Fibroblast of skin of abdomen (primary cell): ENCODE measurements at places on chromosomes 2 and 18.

GRCh38 chr2:60899892-60900249, 18.5 kb downstream of the REL start:
- DNase-seq = no peak

- DNase-seq = no peak
These were observed 65.6 kb downstream of the ODC1 start for GRCh38 chr2:10382354-10383061.

DNA sequence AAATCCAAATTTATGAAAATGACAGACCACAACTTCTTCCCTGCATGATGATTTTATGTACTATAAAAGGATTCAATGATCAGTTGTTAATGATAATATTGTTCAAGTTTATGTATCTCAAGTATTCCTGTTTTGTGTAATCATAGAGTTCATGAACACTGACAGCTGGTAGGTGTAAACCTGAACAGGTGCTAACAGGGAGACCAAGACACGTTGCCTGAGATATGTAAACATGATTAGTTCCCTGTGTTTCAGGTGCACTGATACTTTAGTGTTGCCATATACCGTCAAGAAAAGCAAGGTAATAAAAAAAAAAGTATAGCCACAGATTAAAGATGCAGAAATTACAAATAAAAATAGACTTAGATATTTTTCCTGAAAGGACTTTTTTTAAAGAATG, 131.8 kb downstream of the BAZ2B start:
- no peak for DNase-seq

DNA sequence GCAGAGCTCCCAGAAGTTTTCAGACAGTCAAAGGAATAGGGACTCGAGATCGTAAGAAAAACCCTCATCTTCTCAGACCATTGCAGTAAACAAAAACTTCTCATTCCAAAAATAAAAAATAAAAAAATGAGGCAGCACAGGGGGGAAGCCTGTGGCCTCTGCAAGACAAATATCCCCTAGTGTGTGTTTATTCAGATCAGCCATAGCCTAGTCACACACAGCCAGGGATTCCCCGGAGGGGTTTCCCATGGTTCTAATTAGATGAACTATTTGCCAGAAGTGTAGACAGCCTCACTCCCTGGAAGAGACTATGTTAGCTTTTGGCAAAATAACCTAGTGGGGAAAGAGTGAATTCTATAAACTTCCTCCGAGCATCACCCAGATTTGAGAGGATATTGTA, 122.9 kb upstream of the KLF7 start:
- no peak for DNase-seq

GRCh38 chr2:181999911-182000310, 14.3 kb downstream of the PPP1R1C start:
- DNase-seq = no peak

DNA sequence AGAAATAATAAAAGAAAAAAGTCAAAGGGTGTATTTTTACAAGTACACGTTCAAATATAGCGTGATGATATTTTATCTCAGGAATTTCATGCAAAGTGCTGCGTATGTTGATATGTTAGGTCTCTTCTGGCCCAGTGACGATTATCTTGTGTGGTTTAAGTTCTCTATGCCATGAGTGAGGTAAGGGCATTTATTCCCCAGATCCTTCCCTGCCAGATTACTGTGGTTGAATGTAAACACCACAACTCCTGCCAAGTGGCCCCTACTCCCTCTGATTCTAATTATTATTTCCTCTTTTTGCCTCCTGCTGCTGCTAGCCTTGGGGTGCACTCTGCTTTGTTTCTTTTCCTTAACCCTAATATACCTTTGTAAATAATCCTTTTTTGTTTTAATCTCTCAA, 12.2 kb downstream of the SCN2A start:
- no peak for DNase-seq

DNA sequence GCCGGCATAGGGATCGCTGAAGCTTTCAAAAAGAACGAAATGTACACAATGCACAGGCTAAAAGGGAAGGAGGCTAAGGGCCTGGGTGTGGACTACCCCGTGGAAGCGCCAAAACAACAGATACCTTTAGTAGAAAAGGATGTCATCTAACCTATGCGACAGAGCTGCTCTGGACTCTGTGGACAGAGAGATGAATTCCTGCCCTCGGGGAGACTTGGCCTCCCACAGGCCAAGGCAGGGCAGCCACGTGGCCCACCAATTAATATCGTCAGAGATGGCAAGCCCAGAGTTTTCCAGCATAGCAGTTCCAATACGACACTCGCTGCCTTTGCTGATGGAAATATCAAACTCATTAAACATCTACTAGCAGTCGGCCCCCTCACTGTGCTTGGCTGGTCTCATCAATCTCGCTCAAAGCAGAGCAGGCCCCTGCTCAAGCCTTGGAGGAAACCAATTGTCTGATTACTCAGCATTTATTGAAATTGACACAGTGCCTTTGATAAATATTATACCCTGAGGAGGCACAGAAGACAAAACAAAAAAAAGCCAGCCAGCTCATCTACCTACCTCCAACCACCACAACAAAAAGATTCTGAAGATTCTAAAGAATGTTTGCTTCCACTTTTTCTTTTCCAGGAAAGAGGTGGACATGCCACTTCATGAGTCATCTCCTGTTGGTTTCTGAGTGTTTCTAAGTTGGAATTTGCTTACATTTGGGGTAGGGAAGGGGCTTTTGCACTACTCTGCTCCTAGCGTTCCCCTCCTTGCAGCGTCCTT, 79.0 kb upstream of the ACAA2 start:
- DNase-seq = peak; percentile 23

DNA sequence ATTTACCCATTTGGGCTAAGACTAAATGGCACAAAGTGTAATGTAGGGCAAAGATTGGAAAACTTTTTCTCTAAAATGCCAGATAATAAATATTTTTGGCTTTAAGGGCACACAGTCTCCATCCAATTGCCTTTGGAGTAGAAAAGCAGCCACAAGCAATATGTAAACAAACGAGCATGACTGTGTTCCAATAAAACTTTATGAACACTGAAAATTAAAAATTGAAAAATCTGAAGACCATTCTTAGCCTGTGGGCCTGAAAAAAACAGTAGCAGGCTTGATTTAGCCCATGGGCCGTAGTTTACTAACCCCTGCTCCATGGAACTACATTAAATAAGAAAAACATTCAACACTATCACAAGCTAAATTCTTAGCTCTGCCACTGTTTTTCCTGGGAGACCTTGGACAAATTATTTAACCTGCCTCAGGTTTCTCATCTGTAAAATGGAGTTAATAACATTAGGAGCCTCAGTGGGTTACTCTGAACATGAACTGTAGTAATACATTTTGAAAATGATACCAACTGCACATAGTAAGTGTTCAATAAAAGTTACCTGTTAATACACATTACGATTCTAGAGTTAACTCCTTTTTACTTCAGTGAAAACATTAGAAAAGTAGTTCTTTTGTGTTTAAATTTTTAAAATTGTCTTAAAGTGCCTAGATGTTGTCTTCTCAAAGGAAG, 1.3 kb downstream of the IFIH1 start:
- DNase-seq = no peak

DNA sequence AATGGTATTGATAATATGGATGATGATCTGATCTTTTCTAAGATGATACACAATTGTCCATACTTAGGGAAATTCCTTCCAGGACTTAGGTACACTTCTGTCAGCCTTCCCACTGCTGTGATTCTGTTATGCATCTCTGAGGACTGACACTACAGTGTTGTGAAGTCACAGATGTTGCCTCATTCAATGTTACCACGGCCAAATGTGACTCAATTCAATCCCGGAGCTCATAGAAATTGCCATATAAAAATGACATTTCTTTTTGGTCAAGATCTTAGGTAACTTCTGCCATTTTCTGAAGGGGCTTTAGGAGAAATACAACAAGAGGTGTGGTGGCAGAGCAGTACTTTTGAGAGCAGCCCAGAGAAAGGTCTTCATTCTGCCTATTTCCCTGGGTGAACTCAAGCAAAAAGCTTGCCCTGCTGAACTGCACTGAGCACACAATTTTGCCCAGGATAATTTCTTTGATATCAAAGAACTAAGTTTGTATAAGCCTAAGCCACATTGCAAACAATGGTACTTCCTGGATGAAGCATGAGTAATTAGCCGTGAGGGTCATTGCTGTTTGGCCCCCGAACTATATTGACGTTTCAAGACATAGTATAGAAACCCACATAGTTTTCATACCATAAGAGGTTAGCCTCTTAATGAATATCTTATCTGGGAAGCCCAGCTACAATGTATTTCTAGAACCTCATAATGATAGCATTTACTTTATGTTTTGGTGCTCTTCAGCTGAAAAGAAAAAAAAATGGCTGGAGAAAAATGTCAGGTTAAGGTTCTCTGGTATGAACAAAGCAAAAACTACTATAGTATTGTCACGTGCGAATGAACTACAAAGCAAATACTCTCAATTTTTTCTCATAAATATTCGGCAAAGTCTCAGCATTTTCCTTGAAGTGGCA, 437.4 kb downstream of the MEIS1 start:
- DNase-seq = peak; percentile 66

DNA sequence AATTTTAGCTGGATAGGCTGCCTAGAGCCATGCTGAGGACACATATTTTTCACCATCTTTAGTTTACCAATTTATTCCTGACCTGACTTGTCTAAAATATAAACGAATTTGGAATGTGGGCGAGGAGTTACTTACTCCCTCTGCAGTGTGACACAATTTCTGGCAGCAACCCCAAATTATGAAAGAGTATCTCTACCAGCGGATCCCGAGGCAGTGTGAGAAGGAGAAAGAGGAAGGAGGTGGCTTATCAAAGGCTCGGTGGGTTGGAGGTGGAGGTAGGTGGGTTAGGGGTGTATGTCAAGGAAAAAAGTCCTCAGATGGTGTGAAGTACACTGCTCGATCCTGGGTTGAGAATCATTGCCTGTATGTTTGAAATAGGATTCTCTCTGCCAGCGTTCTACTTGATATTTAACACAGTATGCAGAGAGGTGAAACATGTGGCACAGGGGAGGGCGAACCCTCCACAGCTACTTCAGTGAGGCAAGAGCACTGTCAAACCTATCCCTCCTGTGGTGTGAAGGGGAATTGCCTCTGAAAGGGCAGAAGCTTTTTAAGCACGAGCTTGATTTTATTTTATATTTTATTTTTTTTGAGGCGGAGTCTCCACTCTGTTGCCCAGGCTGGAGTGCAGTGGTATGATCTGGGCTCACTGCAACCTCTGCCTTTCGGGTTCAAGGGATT, 76.0 kb downstream of the RFTN2 start:
- DNase-seq = peak; percentile 6

- no peak for DNase-seq
These were observed 66.6 kb downstream of the ZFP36L2 start for GRCh38 chr2:43159797-43160196.

DNA sequence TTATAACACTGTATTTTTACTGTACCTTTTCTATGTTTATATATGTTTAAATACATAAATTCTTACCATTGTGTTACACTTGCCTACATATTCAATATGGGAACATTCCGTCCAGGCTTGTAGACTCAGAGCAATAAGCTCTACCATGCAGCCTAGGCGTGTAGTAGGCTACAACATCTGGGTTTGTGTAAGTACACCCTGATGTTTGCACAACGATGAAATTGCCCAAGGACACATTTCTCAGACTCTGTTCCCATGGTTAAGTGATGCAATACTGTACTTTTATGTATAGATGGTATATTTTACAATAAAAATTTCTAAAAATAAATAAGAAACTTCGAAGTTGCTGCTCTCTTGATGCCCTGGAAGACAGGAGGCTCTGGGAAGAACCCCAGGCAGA, 38.4 kb downstream of the YPEL5 start:
- no peak for DNase-seq

DNA sequence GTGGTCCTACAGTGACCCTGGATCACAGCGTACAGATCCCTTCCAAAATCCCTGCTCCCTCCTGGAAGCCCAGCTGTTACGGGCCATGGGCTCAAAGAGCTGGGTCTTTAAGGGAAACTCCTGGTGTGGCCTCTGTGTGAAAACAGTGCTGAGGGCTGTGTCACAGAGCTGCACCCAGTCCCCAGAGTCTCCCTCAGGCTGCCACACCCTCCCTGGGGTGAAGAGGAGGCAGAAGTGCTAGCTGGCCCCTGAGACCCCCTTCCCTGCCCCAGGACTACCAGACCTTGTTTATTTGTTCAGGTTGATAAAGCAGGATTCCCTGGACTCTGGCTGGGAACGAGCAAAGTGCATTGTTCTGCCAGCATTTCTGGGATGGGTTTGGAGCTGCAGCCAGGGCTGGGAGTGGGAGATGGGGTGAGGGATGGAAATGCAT, 7.7 kb downstream of the ATOH8 start:
- no peak for DNase-seq
